ENCODE measurements at places on chromosomes 3 and 15. TPM values are rescaled to one million over a fixed set of nuclear protein-coding genes. Genes with fewer than 3 reads are reported as not detected.
A peak's percentile ranks its signal among the peaks of the same experiment; 100 is the strongest.

SERPINI2 gene
- not detected for total RNA-seq

TMIE gene
- not detected for total RNA-seq

AADAC gene
- not detected for total RNA-seq

GOLGA8M gene
- 0.06 TPM for total RNA-seq

SKOR1 gene
- total RNA-seq: not detected

GRCh38 chr15:33968821-33969220 is 524 bp downstream of the CHRM5 start:
- DNase-seq: no peak

SLC30A4 gene
- 2.5 TPM for total RNA-seq

DNA sequence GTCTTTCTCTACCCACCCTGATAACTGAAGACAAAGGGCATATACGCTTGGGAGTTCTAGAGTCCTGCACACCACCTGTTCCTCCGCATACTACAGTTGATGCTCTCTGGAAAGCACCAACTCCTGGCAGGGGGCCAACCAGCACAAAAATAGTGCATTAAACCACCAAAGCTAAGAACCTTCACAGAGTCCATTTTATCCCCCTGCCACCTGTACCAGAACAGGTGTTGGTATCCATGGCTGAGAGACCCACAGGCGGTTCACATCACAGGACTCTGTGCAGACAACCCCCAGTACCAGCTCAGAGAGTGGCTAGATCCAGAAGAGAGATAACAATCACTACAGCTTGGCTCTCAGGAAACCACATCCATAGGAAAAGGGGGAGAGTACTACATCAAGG is 114.4 kb upstream of the POU1F1 start:
- no peak for DNase-seq

GOLGA8S gene
- not detected for total RNA-seq

DNA sequence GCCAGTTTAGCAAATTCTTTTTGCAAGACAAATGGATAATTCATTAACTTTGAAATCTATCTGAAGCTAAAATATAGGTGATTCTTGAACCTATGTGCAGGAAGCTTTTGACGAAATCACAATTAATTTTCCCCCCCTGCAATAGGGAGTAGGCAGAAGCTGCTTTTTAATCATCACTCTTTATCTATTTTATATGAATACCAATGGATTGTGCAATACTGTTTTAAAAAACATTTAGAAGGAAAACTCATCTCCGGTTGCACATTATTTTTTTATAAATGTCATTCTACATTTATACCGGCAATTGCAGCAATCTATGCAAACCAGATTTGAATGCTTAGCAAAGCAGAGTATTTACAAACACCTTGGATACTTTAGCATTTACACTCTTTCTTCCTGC is 121.1 kb upstream of the TMCO5A start:
- DNase-seq: no peak

RHOV gene
- total RNA-seq: 1.7 TPM

IQCH gene
- total RNA-seq: 0.92 TPM

DNA sequence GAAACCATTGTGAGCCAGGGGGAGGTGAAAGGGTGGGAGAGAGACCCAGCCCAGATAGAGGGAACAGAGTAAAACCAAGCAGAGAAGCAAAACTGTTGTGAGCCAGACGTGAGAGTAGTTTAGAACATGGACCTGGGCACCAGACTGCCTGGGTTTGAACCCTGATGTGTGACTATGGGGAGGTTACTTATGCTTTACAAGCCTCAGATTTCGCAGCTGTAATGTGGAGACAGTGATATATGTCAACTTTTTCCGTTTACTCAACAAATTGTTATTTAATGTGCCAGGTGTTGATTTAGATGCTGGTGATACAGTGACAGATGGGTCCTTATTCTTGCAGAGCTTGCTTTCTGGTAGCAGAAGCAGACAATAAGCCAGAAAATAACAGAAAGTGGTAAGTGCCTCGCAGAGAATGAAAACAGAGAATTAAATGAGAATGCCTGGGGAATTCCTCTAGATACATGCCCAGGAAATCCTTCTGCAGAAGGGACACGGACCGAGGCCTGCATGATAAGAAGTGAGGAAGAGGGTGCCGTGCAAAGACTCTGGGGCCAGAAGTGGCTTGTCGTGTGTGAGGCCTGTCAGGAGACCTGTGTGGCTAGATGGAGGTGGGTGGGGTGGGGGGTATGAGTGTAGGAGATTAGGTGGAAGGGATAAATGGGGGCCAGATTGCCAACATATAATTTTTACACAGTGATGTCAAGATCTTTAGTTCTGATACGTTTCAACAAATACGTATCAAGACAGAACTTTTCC is 15.0 kb downstream of the KAT2B start:
- DNase-seq: no peak

DNA sequence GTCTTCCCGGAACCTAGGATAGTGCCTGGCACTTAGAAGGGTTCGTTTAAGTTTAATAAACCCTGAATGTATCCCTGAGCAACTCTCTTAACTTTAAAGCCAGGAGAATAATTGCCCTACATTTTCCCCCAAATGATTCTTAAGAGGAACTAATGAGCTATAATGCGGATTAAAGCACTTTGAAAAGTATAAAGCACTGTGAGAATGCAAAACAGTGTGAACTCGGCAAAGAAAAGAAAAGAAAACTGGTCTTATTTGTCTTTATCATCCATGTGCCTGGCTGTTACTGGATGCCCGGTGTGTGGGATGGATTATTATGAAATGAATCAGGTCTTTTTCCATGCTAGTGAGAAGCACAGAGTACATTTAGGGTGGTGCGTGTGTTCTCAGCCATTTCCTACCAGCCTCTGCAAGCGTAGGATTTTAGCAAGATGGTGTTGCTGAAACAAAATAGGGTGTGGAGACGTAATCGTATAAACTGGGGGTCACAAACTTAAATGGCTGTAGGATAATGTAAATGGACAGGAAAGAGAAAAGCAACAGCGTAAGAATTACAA is 983 bp downstream of the KBTBD12 start:
- DNase-seq: no peak

DNA sequence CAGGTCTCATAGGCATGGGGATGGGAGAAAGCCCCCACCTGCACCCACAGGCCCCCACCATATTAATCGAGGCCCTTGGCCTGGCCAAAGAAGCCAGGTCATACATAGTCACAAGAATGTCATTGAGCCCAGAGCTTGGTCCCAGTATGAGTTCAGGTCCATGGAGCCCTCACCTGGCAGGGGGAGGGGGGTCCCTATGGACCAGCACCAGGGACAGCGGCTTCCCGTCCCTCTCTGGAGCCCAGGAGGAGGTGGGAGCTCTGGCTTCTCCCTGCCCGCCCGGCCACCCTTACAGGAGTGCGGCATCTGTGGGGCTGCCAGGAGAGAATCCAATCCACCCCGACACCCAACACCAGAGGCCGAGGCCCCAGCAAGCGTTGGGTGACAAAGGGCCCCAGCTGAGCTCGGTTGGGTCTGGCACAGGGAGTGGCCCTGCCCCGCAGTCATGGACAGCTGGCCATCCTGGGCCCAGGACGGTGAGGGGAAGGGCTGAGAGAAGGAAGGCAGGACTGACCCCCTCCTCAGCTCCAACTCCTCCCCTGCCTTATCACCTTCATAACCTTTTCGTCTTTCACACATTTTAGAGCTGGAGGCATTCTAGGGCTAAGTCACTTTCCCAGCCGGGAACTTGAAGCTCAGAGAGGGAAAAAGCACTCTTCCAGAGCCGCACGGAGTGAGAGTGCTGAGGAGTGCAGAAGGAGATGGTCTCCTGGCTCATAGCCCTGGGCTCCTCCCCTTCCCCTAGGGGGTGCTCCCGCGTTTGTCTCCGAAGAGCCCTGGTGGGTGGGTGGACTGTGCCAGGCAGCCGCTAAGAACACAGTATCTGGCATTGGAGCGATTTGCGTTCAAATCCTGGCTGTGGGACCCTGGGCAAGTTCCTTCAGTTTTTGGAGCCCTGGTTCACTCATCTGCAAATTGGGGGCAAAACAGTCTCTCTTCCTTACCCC is 54.6 kb downstream of the ATP2B2 start:
- no peak for DNase-seq

DNA sequence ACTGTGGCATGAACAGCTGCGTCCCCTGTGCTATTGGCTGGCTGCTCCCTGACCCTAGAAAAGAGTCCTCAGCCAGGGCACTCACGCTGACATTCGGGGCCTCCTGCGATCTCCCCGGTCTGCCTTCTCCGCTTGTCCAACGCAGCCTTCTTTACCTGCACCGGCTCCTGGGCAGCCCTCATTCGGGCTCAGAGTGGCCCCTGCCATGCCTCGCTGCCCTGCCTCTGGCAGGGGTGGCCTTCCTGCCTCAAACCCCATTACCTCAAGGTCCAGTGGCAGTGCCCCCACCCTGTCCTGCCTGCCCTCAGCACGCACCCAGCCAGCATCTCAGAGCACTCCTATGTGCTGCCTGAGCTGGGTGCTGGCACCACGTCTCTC is 86.5 kb downstream of the TBC1D2B start:
- no peak for DNase-seq

DNA sequence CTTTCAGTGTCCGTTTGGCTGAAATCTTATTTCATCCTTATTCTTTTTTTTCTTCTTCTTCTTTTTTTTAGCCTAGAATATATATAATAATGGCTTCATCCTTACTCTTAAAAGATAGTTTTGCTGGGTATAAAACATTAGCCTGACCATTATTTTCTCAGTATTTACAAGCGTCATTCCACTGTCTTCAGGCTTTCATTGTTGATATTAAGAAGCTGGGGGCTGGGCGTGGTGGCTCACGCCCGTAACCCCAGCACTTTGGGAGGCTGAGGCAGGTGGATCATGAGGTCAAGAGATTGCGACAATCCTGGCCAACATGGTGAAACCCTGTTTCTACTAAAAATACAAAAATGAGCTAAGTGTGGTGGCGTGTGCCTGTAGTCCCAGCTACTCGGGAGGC is 10.6 kb downstream of the ZNF710 start:
- no peak for DNase-seq

MYH15 gene
- 0.22 TPM for total RNA-seq

DOCK3 gene
- 0.43 TPM for total RNA-seq

- no peak for DNase-seq
These were observed 138.3 kb downstream of the TAFA4 start for GRCh38 chr3:68793759-68794701.

DNA sequence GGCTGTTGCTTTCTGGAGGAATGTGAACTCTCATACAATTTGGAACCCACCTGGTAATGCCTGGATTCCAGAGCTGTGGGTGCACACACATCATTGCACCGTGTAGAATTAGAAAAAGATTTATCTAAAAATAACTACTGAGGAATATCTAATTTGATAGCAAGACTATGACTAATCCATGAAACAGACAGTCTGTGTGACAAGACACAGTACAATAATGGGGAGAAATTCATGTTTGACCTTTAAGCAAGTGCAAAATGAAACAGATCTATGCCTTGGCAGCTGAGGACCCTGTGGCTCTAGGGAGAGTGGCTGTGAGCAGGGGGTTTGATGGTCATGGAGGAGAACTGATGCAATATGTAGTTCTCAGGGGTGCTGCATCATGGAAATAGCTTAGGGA is 7.9 kb upstream of the DOCK3 start:
- DNase-seq: no peak

- no peak for DNase-seq
These were observed 70.0 kb upstream of the LIMD1 start for GRCh38 chr3:45524565-45524964.

DNA sequence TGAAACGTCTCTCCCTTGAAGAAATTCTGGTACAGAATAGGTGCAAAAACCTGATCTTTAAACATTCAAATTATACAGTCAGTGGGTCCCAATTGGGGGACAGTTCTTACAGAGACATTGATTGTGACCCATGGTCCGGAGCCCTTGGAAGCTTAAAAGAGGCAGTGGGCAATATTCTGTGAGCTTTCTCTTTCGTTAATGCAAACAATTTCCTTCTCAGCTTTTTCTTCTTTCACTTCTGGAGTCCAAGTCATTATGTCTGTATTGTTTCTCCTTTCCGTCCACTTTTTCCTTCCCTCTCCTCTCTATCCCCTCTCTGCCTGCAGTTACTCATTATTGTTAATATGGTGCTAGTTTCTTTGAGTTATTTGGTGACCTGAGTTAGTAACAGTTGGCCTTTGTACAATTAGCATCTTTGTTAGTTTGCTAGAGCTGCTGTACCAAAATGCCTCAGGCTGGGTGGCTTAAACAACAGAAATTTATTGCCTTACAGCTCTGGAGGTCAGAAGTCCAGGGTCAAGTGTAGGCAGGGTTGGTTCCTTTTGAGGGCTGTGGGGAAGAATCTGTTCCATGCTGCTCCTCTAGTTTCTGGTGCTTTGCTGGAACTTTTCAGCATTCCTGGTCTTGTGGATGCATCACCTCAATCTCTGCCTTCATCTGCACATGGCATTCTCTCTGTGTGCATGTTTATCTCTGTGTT is 102.6 kb downstream of the GMPS start:
- no peak for DNase-seq

GRCh38 chr15:71651750-71652186 is 158.6 kb upstream of the NR2E3 start:
- DNase-seq: peak; percentile 46

DNA sequence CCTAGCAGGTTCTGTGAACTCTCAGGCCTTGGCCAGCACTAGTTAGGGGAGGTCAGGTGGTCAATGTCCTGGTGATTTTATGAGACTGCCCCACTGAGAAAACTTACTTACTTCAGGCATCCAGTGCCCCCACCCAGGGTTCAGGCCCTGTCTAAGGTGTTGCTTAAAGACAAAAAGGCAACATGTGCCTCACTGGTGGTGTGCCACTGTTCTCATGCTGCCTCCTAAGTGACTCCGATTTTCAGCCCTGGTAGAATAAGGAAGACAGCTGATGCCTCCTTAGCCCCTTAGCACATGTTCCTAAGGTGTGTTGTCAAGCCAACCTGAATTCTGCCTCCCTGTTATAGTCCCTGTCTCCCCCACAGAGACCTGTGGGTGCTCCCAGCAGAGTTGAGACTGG is 5.3 kb downstream of the RBM15B start:
- no peak for DNase-seq

FBXW12 gene
- total RNA-seq: not detected

GRCh38 chr3:127121885-127122284 is 71.0 kb upstream of the PRR23E start:
- no peak for DNase-seq

CAMK2N2 gene
- total RNA-seq: 0.35 TPM

DNA sequence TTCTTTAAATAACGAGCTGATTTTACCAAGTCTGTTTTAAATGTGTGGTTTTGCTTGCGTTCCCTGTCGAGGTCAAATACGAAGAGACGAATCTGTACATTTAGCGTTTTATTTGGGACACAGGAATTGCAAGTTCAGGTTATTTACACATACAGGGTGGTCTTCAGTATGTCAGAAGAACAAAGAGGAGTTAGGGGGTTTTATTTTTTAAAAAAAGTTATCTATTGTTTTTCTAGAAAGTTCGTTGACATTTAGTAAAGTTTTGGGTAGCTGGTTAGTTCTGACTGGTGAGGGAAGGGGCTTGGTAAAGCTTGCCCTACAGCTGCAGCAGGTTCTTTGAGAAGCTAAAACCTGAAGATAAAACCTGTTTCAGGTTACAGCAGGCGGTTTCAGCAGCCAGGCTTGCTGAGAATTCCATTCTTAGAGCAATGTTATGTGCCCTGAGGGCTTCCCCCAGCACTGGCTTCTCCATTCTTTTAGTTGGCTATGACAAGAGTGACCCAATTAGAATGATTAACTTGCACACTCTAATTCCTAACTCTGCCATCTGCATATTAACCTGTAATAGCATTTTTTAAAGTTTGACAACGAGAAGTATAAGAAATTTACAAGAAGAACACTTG is 815 bp upstream of the ZNF280D start:
- DNase-seq: no peak

C3orf22 gene
- total RNA-seq: not detected
